Testis (tissue), 5 donors: ENCODE measurements at places on chromosomes 16 and 17.
A peak's percentile ranks its signal among the peaks of the same experiment; 100 is the strongest.

DNA sequence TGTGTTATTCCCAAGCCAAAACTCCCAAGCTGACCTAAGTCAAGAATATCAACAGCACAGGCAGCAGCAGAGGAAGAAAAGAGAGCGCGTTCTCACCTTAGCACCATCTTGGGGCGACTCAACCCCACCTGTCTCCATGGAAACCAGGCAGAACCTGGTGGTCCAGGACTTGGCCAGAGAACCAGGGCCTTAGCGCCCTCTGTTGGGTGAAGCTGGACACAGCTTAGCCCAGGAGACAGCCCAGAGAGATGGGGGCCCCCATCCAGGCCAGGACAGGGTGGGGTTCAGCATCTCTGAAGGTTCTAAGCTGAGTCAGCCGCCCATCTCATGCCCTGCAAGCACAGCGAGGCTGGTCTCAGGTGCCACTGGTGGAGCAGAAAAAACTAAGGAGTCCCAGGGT, 60.1 kb upstream of the TMEM132E start:
- no peaks in the 10 kb centered on the region for H3K27me3 ChIP-seq
- no peak overlapping the region for H3K4me3 ChIP-seq
- no peak overlapping the region for H3K27ac ChIP-seq
- H3K36me3 ChIP-seq: no peaks in the 10 kb centered on the region
- DNase-seq: peak; percentile 41
- H3K4me1 ChIP-seq: no peaks in the 10 kb centered on the region

DNA sequence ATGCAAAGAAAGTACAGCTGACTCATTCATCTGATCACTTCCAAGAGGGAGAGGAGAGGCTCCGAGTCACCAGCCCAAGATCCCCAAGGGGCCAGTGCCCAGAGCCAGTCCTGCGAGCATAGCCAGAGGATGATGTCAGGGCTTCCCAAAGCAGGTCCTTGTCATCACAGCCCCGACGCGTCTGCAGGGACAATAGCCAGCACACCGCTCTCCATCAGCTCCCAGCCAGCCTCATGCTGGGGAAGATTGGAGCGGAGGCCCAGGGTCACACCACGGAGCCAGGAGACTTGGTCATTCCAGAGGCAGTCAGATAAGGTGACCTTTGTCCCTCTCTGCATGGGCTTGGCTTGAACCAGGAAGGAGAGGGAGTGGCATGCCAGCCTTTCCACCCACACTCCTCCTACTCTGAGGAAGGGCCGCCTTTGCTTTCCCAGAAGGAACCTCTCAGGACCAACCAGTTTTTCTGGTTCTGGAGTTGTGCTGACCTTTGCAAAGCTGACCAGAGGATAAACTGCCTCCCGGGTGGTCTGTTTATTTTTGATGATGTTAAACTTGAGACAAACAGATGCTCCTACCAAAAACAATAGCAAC, 58.3 kb upstream of the ARHGAP44 start:
- H3K27ac ChIP-seq: no peak overlapping the region
- no peaks in the 10 kb centered on the region for H3K27me3 ChIP-seq
- H3K36me3 ChIP-seq: no peaks in the 10 kb centered on the region
- H3K4me3 ChIP-seq: no peak overlapping the region

- H3K27me3 ChIP-seq: no peaks in the 10 kb centered on the region
- H3K36me3 ChIP-seq: no peaks in the 10 kb centered on the region
- peak within 1 kb of the TSS; percentile 98 for H3K27ac ChIP-seq
- peak within 1 kb of the TSS; percentile 75 for H3K4me3 ChIP-seq
- peaks cover 27% of the 10 kb centered on the region for H3K4me1 ChIP-seq
These were observed at the start of gene TK2 for GRCh38 chr16:66549284-66550131. TSS of gene TK2 (minus strand) at chr16:66550122. CDS start at chr16:66550061, 61 bp downstream.

DNA sequence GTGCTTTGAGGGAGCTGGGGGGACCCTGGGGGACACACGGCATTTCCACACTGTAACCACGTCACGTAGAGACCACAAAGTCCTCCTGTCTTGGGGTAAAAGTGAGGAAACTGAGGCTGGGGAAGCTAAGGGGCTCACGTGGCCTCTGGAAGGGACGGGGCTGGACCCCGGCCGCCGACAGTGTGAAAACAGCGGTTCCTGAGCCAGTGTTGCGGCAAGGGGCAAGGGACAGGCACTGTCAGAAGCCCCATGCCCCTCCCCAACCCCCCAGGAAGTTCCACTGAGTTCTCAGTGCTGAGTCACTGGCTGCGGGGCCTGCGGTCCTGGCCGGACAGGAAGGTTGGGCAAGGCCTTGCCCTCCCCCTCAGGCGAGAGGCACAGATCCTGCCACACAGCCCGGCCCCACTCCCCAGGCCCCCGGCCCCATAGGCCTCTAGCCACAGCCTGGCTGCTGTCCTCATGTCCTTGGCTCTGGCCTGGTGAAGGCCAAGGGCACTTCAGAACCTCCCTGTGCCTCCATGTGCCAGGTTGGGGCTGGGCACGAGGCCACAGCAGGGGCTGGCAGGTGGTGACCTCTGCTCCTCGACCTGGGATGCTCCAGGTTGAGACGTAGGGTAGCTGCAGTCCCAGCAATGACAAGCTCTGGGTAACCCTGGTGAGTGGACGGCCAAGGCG, 5.0 kb upstream of the CCDC57 start:
- H3K27me3 ChIP-seq: no peaks in the 10 kb centered on the region
- no peak overlapping the region for H3K4me3 ChIP-seq
- peak overlapping the region; percentile 65 for H3K27ac ChIP-seq

GRCh38 chr16:11133344-11133943, 122.6 kb downstream of the SOCS1 start:
- H3K27me3 ChIP-seq: no peaks in the 10 kb centered on the region
- peak overlapping the region; percentile 1 for H3K27ac ChIP-seq
- peaks cover 8% of the 10 kb centered on the region for H3K4me1 ChIP-seq
- no peak overlapping the region for H3K4me3 ChIP-seq
- no peaks in the 10 kb centered on the region for H3K36me3 ChIP-seq

GRCh38 chr17:44361292-44362260, 2.1 kb downstream of the FAM171A2 start:
- H3K27ac ChIP-seq: no peak overlapping the region
- DNase-seq: no peak
- no peaks in the 10 kb centered on the region for H3K36me3 ChIP-seq
- no peak overlapping the region for H3K4me3 ChIP-seq
